Retina (tissue), 1 donor: ENCODE measurements at places on chromosomes 2 and 18.

DNA sequence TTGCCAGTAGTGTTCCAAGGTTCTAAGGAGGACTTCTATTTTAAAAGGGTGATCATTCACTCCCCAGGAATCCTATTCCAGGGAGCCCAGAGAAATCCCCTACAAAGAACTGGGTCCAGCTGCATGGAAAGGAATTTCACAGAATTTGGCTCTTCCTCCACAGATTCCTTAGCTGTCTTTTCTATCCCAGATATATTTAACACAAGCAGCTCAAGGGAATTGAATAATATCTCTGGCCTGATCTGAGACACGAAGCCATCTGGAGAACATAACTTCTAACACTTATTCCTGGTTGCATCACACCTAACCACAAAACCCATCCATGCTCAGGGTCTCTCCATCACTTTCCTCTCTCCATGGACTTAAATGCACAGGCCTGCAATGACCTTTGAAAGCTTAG lies 306.7 kb upstream of the ACVR2A start:
- no peak for DNase-seq

DNA sequence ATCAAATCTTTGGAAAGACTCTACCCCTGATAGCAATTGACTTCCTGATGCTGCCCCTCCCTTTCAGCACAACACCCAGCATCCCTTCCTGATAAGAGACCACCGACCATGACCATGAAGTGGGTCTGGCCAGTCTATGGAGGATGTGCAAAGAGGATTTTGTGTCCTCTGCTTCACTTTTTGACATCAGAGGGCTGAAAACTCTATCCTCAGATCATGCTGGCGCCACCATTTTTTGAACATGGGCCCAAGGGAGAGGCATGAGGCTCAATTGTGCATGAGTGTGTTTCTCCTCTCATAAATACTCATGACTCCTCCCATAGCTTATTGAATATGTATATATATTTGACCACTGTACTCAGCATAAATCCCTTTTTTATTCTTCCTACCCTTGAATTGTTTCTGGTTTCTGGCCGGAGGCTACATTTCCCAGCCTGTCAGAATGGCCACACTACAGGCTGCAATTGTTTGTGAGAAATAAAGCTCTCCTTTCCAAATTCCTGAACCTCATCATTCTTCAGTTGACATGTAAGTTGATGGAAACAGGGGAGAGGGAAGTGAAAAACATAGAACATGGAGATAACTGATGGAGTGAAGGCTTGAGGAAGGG lies 314.1 kb downstream of the MYCN start:
- no peak for DNase-seq

DNA sequence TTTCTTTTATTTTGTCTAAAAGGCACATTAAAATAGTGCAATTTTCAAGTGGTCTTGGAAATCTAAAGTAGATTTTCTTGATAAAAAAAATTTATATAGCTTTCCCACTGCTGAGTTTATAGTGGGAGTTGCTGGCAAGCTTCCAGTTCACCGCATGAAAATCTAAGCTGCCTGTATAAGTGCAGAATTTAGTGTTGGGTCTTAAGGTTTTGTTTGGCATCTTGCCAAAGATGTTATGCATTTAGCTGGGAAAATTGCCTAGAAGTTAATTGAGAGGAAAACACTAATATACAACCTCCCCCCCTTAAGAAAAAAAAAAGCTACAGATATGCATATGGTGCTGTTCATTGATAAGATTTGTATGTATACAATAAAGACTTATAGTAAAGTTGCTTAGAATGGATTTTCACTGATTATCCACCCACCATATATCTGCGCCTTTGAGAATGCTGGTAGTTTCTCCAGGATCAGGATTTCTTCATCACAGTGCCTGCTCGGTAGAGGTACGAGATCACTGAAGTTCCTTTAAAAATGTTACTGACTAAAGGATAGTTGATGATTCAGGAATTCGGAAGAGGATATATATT lies 803.2 kb upstream of the POU3F3 start:
- no peak for DNase-seq

GRCh38 chr18:11840493-11840892 lies 10.7 kb upstream of the CHMP1B start:
- DNase-seq: no peak

GRCh38 chr18:37252854-37253393 lies 312.7 kb downstream of the CELF4 start:
- no peak for DNase-seq

DNA sequence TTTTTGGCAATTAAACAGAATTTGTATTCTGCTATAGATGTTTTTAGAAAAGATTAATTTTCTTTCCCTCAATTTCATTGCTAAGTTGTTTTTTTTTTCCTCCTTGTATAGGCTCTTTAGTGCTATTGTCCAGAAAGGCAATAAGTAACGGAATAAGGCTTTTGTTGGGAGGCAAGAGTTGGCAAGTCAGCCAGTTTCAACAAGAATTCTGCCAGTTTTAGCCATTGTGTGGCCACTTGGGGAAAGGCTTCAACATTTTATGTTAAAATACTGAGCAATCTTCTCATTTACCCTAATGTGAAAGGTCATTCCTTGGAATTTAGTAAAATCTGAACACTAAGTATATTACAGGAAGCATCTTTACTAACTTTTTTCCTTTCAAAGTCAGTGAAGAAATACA lies 9.6 kb downstream of the CALCRL start:
- no peak for DNase-seq

DNA sequence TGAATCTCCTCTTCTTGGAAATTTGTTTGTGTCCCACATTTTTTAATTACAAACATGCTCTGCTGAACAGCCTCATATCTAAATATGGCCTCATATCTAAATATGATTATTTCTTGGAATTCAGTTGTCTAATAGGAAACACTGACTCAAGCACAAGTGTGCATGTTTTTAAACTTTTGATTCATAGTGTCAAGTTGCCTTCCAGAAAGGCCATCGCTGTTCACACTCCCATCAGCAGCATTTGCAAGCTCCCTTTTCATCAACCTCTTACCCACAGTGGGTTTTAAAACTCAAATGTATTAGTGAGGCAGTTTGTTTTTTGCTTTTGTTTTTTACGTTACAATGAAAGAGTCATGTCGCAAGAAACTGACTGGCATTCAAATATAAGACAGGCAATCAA lies 65.2 kb upstream of the SMAD2 start:
- DNase-seq: no peak

DNA sequence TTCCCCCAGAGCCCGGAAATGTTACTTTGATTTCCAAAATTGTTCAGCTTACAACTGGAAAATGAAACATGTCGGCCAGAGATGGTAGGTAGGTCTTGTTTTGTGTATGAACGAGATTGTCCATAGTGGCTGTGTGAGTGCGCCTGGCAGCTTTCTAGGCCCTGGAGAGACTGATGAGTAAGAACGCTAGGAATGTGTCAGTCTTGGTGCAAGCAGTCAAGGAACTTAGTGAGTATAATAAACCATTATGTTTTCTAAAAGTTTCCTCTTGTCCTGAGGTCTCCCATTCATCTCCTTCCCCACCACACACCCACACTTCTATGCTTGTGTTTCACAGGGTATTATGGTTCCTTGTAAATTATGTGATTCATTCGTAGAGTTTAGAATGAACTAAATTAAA lies 234.2 kb downstream of the CDH2 start:
- DNase-seq: no peak

GRCh38 chr18:9437021-9437437 lies 38.3 kb upstream of the RALBP1 start:
- no peak for DNase-seq

- DNase-seq: no peak
Measured at GRCh38 chr2:74707837-74708236, 53.8 kb downstream of the SEMA4F start.

GRCh38 chr18:46820863-46821262 lies 64.0 kb upstream of the ST8SIA5 start:
- no peak for DNase-seq

- DNase-seq: no peak
Measured at GRCh38 chr2:46985512-46985911, 69.9 kb upstream of the MCFD2 start.

DNA sequence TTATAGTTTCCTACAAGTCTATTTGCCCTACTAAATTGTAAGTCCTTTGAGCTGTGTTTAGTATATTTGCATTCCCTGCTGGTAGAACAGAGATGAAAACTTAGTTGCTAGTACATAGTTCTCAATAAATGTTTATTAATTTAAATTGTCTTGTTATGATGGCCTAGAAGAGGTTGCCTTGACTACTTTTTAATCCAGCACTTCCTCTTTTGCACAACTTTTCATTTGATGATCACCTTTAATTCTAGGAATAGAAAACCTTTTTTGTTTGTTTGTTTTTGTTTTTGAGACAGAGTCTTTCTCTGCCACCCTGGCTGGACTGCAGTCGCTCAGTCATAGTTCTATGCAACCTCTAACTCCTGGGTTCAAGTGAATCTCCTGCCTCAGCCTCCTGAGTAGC lies 6.7 kb downstream of the CFAP36 start:
- no peak for DNase-seq

DNA sequence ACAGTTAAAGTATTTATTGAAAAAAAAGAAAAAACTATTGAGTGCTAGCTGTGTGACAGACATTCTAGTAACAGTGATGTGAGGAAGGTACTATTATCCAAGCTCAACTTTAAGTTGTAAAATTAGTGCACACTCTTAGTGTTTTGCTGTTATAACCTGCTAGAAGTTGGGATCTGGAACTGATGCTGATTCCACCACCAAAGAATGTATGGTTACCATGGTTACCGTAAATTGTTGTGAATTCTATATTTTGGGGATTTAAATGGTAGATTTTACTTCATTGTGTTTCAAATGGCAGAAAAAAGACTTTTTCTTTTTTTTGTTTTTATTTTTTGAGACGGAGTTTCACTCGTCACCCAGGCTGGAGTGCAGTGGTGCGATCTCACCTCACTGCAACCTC lies 5.3 kb downstream of the AGFG1 start:
- no peak for DNase-seq

- no peak for DNase-seq
Measured at GRCh38 chr18:63263444-63263843, 56.1 kb downstream of the BCL2 start.

DNA sequence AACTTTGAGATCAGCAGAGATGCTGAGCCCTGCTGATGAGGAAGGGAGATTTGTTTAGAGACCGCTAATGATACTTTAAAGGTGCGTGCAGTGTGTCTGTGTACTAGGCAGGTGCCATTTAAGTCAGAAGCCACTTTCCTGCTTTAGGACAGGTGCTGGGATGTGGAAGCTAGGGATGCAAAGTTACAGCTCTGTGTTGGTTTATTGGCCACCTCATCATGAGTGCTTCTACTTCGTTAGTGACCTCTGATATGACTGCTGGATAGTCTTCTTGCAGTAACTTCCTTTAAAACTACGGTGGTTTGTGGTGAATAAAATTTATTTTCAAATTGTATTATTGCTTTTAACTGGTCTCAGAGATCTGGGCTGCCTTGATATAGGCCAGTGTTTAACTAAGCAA lies 44.1 kb downstream of the FMNL2 start:
- no peak for DNase-seq

DNA sequence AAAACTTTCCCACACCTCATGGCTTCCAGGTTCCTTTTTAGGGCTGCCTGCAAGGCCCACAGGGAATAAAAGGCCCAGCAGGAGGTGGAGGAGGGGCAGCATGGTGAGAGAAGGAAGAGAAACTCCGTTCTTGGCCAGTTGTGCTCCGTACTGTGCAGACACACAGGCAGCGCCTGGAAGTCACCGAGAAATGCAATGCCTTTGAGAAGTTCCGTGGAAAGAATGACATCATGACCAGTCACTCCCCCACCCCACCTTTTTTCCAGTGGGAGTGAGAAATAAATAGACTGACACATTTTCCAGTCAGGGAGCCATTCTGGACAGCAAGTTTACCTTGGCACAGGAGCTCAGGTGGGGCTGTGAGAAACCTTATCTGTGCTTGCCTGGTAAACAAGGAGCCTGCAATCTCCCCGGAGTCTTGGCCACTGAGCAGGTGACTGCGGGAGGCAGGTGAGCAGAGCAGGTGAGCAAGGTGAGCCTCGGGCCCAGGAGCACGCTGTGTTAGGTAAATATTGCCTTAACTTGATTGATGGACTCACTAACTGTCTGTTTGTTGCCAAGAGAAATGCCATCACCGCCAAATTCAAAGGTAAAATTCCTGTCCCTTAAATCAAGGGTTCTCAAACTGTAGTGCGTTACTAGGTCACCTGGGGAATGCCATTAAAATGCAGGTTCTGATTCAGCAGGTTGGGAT lies 13.5 kb upstream of the LBH start:
- DNase-seq: no peak

DNA sequence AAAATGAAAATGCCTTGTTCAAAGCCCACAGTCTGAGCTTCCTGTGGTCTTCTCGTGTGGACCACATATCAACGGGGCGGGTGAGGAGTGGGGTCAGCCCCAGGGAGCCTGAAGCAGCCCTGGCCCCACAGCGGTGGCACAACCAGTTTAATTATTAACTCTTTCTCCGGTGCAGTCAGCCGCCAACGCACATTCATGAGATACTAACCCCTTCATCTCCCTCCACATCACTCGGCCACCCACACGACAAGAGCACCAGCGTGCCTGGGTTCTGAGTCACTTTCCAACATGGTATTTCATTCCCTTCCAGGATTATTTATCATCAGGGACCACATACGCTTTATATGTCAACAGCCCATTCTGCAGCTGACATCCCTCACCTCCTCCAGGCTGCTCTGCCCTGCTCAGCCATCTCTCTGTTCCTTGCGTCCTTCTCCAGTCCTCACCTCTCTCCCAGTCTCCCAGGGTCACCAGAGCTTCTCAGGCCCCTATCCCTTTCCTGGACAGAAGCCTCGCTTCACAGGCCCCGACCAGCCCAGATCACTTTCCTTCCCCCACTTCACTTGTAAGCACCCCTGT lies 48.0 kb upstream of the ID2 start:
- DNase-seq: no peak
